Stimulated activated CD4-positive, alpha-beta T cell treated with anti-CD3 and anti-CD28 coated beads, Interleukin-1b, Interleukin-23, amount 100 ng/mL, for 1 hour (primary cell): ENCODE measurements at places on chromosomes 3 and 15.

- DNase-seq: no peak
These were observed 32.7 kb downstream of the CD200 start for GRCh38 chr3:112365636-112366035.

GRCh38 chr3:112338727-112339056 is 5.7 kb downstream of the CD200 start:
- no peak for DNase-seq

DNA sequence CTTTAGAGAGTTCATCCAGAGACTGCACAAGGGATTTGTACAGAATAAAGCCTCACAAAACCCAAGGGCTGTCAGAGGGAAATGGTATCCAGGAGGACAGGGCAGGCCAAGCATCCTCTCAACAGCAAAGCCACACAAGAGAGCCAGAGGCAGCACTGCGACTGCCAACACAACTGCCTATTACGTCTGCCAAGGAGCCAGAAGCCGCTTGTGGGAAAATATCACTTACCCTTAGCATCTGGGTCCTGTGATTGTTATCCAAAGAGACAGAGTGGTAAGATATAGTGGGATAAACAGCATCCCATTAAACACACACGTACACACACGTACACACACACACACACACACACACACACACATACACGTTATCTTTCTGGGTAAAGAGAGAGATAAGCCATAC is 618.3 kb upstream of the AGTR1 start:
- no peak for DNase-seq

- DNase-seq: no peak
These were observed 43.2 kb downstream of the ZMAT3 start for GRCh38 chr3:179028408-179028807.

GRCh38 chr15:65184305-65184867 is 756 bp downstream of the CLPX start:
- no peak for DNase-seq

DNA sequence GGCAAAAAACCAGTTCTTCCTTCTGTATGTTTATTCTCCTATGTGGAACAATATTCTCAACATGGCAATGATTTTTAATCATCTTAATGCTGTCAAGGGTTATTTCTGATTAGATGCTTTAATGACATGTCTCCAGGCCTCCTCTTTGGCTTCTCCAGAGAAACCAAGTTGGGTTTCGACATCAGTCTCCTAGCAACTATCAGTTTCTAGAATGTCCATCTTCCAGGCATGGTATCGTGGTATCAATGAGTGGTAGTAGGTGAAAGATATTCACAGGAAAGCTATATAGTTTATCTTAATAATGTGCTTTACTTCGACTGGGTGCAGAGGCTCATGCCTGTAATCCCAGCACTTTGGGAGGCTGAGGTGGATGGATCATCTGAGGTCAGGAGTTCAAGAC is 128.5 kb downstream of the C3orf70 start:
- no peak for DNase-seq

GRCh38 chr3:11643201-11643603 is 513 bp downstream of the VGLL4 start:
- DNase-seq: no peak

DNA sequence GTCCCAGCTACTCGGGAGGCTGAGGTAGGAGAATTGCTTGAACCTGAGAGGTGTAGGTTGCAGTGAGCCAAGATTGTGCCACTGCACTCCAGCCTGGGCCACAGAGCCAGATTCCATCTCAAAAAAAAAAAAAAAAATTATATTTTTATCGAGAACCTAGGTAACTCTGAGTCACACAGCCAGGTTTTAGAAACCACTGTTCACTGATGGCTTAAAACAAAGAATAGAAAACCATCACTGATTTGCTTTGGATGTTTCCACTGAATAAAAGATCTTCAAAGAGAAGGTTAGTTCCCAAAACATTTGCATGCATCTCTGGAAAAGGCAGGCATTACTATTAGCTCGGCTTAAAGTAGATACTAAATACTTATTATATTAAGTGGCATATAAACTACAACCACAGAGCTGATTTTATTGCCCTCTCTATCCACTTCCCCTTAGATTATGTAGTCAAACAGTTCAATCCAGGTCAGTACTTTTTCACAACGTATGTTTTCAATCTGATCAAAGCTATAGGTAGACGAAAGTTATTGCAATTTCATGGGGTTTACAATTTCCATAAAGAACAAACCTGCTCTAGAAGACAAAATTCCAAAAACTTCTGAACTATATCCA is 1.4 kb downstream of the B4GALT4 start:
- DNase-seq: no peak

- no peak for DNase-seq
These were observed 57.3 kb upstream of the RNF7 start for GRCh38 chr3:141680620-141681389.

DNA sequence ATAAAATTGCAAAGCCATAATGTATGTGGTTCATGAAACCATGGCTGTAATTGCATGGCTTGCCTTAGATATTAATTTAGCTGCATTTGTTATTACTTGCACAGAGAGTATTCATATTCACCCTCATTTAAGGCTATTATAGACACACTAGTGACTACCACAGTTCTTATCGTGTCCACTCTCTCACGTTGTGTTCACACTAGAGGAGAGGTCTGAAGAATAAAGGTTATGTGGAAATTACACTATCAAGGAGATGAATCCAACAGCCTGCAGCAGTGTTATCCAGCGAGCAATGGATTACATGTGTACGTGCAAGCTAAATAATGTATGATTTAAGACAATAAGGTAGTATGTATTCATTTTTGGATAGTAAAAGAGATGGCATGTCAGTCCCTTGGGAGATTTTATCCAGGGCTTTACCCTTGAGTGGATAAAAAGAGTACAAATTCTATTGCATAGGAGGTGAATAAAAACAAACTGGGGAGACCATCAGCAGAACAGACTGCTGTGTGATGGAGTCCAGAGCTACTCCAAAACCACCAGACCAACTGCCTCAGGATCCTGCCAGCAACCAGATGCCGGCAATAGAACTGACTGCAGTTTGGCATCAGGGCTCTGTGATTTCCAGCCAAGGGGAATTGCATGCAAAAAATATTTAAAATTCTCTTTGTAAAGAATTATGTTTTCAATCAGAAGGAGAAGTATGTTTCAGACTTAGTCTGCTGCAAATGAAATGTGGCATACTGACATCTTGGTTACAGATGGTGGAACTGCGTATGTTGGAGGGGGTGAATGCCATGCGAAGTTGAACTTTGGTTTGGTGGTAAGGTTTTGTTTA is 146.6 kb downstream of the RBMS3 start:
- no peak for DNase-seq

DNA sequence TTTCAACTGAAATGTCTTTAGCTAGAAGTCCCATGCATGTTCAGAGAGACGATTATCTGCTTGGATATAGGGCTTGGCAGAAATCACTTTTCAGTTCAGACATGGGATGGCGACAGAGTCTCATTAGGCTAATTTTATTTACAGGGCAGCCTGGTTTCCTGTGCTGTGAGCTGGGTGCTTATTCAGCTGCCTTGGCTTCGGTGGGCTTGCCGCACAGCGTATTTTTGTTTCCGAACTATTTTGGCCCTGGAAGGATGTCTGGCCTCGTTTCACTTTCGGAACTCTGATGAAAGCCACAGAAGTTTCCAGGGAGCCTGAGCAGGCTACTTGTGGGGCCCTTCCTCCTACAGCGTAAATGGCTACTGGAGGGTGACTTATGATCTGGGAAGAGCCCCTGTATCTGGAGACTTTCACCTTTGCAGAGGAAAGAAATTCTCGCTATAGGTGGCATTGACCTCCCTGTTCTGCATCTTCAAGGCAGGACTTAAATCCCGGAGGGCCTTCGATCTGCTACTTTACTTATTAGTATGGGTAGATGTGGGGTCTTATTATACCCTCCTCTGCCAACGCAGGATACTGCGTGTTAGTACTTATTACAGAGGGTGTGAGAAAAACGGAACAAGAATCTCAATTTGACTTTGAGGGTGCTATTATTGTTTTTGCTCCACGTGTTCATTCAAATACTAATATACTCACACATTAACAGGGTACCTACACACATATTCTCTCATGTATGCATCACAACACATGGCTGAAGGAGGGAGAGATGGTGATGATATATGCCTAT is 364.0 kb upstream of the RBMS3 start:
- DNase-seq: no peak

- DNase-seq: no peak
These were observed 42.0 kb downstream of the SST start for GRCh38 chr3:187628169-187628568.

DNA sequence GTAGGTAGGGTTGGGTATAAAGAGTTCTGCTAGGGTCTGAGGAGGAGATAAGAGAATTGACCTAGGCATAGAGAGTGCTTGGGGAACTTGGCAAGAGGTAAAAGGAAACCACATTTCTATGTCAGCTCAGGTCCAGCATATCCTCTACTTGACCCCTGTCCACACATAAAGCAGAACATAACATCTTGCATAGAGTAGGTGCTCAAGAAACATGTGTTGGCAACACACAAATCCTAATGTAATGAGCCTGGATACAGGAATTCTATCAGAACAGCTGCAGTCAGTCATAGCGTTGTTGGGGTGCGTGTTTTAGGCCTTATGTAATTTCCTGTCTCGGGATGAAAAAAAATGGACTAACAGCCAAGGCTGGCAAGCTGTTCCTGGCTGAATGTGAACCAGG is 35.0 kb upstream of the PLCL2 start:
- no peak for DNase-seq

GRCh38 chr3:17793542-17794195 is 51.2 kb upstream of the TBC1D5 start:
- DNase-seq: no peak

DNA sequence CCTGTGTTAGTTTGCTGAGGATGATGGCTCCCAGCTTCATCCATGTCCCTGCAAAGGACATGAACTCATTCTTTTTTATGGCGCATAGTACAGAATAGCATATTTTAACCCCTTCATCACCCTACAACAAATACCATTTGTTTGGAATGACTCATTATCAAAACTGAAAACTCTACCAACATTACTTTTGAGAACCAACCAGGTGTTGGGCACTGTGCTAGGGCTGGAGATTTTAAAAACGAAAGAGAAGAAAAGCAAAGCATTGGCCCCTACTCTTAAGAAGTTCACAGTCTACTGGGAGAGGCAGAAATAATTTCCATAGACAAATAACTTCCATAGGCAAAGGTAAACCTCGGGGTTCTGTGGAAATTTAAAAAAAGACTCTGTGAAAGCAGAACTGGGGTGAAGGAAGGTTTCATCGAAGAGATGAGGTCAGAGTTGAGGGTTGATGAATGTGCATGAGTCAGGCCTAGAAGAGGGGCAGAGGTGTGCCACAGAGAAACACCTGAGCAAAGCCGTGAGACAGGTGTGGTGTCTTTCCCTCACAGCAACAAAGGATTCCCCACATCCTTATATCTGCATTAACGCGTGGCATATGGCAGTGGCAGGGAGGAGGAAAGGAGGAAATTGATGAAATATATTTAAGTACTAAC is 51.0 kb downstream of the MCF2L2 start:
- DNase-seq: no peak

GRCh38 chr15:74791667-74792066 is 9.8 kb downstream of the CSK start:
- no peak for DNase-seq

GRCh38 chr3:178277605-178278004 is 258.6 kb upstream of the KCNMB2 start:
- no peak for DNase-seq

DNA sequence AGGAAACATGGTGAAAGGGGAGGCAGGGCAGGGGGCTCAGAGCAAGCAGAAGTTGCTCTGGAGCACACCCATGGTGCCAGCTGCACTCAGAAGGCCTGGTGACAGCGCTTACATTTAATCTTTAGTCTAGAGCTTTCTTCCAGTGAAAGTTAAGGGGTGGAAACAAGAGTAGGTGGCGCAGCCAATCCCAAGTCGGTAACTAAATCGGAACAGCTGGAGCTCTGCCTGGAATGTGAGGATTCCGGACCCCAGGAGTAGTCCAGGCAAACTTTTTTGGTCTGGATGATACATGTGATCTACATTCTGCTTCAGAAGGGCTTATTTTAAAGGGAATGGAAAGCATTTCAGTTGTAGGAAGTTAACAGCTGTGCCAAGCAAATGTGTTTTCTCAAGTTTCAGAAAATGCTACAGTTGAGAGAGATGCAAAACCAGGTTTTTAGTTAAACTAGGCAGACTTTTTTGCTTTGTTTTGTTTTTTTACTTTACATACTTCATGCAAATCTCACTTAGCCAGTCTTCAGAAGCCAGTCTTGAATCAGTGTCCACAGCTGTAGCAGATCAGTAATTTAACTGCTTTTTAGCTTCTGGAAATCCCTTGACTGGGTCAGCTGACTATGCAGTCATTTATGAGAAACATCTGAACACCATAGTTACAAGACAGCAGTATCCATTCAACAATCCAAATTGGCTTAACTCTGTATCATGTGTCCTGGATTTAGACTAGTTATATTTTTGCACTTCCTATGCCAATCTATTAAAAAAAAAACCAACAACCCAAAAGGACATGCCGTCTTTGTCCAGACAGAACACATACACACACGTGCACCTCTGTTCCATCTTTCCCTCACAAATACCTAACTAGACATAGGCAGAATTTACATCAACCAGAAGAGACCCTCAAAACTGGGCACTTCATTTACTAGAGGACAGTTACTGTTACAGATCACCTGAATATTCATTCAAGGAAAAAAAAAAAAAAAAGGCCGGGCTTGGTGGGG is 33.2 kb downstream of the ZNF106 start:
- no peak for DNase-seq

GRCh38 chr3:187739094-187739560 is 6.1 kb downstream of the BCL6 start:
- no peak for DNase-seq

GRCh38 chr15:61421938-61422337 is 192.8 kb upstream of the RORA start:
- DNase-seq: no peak
